Fibroblast of mammary gland (primary cell): ENCODE measurements at places on chromosomes 12 and 14.

DNA sequence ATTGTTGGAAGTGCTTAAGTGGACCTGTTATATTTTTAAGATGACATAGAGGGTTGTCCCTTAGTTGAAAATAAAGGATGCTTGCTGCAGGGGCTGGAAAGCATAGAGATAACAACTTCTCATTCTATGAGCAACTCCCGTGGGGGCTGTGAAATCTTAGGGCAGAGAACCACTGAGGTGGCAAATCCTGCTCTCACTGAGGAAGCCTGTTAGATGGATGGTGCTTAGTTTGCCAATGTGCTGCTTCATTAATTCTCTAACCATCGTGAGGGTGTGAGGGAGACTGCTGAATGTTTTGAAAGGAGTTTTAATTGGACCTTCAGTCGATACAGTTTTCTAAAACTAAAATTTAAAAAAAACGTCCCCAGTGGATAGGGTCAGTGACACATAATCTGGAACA lies 46.5 kb downstream of the PTPRO start:
- DNase-seq, result no peak

GRCh38 chr14:91078095-91078737 lies 17.8 kb upstream of the RPS6KA5 start:
- DNase-seq, result no peak

- DNase-seq, result no peak
Observed at GRCh38 chr14:28879573-28879996, 113.0 kb downstream of the FOXG1 start.

DNA sequence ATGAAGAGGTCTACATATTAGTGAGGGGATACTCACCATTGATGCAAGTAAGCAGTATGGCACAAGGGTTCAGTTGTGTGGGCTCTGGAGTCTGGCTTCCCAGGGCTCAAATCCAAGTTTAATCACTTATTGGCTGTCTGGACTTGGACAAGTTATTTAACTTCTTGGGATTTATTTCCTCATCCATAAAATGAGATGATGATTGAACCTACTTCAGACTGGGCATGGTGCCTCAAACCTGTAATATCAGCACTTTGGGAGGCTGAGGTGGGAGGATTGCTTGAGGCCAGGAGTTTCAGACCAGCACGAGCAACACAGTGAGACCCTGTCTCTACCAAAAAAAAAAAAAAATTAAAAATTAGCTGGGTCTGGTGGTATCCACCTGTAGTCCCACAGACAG lies 67.9 kb downstream of the KCNK10 start:
- DNase-seq, result no peak

DNA sequence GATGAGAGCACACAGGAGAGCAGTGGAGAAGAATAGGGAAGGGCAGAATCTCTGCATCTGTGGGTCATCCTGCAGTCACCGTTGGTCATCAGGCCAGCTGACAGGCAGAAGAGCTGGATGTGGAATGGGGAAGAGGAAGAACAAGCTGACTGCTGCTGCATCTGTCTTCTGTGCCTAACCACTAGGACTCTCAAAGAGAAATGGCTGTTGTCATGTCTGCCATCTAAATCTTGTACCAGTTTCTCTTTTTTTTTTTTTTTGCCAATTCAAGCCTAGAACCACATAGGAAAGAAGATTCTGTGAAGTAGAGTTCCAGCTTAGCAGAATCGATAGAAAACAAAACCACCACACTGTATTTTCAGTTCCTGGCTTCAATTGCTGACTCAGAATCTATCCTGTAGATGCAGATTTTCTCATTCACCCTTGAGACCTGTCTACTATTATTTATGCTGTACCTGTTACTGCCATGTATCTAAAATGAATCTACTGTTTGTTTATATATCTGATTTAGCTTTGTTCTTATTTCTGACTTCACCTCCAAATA lies 421.9 kb upstream of the PRICKLE1 start:
- peak; percentile 5 for DNase-seq

DNA sequence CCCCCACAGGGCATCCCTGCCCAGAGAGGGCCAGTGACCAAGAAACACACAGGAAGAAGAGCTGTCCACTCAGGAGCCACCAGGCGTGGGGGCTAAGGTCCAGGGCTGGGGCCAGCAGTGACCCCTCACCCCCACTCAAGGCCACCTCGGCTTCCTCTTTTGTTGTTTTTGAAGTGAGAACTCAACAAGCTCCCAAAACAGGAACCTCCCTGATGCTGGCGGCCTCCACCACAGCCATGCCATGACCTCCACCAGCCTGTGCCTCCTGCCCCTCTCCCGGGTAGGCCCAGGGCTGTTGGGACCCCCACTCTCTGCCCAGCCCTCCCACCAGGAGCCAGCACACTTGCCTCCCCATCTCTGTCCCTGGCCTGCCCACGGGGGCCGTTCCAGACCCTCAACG lies 7.8 kb downstream of the AKT1 start:
- DNase-seq, result no peak

GRCh38 chr12:101777485-101777884 lies 38.2 kb upstream of the SYCP3 start:
- no peak for DNase-seq

- no peak for DNase-seq
Observed at GRCh38 chr14:45867046-45867894, 614.3 kb upstream of the MIS18BP1 start.

- DNase-seq, result peak; percentile 40
Observed at GRCh38 chr12:122730215-122731014, at the start of gene HCAR1. HCAR1 (minus strand) TSS chr12:122730844; CDS start chr12:122730339, 505 bp downstream.

DNA sequence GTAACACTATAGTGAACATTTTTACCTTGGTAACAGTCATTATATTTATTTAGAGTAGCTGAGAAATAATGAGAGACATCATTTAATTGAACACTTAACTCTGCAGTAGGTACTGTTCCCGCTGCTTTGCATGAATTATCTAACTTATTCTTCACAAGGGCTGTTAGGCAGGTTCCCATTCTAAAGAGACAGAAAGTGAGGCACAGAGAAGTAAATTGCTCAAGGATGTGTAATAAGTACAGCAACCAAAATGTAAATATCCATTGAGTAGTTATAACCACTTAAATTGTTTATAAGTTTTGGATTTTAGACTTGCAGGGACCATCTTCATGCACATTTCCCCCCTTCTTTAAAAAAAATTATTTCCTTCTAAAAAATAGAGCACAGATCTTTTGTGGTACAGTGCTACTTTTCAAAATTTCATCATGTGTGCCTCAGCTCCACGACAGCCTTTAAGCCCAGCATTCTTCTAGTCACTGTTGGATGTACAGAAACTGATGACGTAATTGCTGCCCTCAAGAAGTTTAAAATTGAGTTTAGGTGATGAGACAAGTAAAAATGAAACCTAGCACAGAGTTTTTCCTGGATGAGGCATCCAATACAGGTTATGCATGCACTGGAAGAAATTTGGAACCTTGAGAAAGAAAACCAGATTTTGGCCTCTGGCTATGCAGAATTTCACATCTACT lies 6.0 kb upstream of the MANSC4 start:
- DNase-seq, result peak; percentile 53
